ENCODE measurements at places on chromosomes 16 and 17.

DNA sequence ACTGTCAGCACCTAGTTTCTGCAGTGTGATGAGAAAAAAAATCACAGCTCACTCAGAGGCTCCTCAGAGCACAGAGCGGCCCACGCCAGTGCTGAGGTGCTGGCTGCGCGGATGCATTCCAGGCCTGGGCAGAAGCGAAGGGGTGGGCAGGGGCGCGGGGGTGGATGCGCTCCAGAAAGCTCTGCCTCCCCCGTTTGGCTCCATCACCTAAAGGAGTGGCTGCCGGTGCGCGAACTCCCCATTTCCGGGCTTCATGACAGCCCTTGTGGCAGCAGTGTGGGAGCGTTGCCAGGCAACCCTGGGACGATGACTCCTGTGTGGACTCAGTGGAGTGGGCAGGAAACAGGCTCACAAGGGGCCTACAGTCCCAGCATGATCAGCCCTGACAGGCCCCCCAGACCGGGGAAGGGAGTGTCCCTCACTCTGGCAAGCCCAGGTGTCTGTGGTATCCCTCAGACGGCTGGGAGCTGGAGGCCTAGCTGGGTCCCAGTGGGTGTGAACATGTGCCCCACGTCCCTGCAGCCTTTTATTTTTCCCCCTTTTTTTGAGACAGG is 32.8 kb upstream of the NUDT16L1 start:
- peak; percentile 72 for DNase-seq

GRCh38 chr17:30358055-30358760 is 20.5 kb upstream of the CPD start:
- DNase-seq, result no peak

GRCh38 chr17:77425791-77426641 is 285.2 kb downstream of the SEC14L1 start:
- no peak for DNase-seq

DNA sequence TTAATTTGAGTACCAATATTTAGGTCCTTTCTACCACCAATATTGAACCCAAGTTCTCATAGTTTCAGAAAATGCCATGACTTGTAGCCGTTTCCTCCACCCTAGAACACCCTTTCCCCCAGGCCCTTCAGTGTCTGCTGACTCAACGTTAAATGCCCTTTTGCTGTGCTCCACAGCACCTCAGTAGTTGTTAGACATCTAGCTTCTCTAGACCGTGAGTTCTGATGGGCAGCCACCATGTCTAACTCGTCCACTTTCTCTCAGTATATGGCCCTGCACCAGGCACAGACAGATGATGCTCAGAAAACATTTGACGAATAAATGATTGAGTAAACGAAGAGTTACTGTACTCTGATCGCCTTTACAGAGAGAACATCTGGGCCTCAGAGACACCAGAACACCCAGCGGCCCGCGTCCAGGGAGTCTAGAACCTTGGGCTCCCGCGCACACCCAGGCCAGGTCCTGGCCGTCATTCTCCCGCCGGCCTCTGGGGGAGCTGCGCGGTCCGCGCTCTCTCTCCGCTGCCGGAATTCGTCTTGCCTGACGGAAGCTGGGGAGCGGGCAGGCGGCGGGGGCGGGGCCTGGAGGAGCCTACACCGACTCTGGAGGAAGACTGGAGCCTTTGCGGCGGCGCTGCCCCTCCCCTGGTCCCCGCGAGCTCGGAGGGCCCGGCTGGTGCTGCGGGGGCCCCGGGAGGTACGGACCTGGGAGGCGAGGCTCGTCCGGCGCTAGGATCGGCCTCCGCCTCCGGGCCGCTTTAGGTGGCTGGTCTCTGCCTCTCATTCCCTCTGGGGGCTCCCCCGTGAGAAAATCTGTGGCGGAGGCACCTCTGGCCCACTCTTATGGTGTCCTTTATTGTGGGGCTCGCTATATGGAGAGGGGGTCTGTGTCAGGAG is at the start of gene NKIRAS2:
NKIRAS2 (plus strand) TSS at position 582 of the 896 bp plus-strand sequence. CDS start 1,488 bp downstream, outside the sequence.
- DNase-seq, result peak; percentile 95

GRCh38 chr16:77868478-77868877 is 80.1 kb downstream of the VAT1L start:
- no peak for DNase-seq

DNA sequence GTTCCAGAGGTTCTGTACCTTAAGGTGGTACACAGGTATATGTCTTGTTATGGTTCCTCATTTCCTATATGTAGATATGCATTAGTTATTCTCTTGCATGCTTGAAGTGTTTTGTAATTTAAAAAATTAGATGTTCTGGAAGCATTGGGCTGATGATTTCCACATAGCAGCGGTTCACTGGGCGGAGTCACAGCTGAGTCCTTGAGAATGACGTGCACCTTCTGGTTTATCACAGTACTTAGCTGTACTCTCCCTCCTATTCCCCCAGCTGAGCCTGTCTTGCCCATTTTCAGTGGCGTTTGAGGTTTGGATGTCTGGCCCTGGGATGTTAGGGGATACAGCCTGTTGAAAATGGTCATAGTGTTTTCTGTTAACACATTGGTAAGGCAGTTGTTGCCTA is 327.1 kb downstream of the SNX29 start:
- no peak for DNase-seq

- DNase-seq, result no peak
Observed at GRCh38 chr17:77692571-77693161, 265.8 kb upstream of the TNRC6C start.

- DNase-seq, result no peak
Observed at GRCh38 chr17:81734405-81735263, 22.6 kb downstream of the SLC25A10 start.

GRCh38 chr17:65261152-65261551 is 124.0 kb downstream of the RGS9 start:
- no peak for DNase-seq

DNA sequence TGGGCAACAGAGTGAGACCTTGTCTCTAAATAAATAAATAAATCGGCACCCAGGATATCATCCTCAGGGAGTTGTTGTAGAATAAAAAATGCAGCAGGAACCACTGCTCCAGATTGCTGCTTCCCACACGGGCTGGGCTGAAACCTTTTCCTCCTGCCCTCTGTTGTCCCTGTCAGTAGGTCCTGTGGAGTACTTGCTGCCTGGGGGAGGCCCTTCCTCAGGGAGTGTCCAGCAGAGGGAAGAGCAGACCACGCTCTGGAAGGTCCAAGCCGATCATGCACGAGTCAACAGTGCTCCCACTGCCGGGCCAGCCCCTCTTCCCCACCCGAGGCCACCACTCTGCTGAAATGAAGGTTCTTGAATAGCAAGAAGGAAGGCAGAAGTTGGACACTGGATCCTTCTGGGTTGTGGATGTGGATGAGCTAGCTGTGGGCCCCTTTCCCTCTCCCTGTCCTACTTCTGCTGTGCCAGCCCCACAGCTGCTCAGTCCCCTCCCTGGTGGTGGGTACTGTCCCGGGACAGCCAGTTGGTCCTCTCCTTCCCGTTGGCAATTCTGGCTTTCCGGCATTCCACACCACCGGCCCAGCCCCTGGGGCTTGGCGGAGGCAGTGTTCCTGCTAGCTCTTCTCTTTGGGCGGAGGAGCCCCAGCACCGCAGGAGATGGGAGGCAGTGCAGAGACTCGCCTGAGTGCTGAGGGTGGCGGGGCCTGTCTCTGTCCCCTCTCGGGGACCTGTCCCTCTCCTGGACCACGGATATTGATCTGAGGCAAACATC is 10.8 kb downstream of the CDK5R1 start:
- peak; percentile 70 for DNase-seq

DNA sequence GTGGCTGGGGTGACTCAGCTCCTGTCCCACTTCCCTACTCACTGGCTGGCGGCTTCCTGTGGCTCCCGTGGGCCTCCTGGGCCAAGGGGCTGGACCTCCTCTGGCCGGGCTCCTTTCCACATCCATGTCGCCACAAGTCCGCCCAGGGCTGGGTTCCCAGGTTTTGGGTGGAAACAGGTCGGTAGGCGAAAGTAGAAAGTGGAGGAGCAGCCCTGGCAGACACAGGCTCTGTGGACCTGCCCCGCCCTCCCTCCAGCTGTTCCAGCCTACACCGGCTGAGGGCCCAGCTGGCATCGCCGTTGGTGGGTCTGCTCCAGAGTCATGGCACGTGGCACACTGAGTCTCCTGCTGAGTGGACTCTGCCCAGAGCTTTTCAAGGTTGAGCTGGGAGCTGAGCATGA is 28.7 kb downstream of the GSE1 start:
- DNase-seq, result peak; percentile 86

GRCh38 chr17:40015998-40016985 is 1.1 kb downstream of the CSF3 start:
- no peak for DNase-seq

DNA sequence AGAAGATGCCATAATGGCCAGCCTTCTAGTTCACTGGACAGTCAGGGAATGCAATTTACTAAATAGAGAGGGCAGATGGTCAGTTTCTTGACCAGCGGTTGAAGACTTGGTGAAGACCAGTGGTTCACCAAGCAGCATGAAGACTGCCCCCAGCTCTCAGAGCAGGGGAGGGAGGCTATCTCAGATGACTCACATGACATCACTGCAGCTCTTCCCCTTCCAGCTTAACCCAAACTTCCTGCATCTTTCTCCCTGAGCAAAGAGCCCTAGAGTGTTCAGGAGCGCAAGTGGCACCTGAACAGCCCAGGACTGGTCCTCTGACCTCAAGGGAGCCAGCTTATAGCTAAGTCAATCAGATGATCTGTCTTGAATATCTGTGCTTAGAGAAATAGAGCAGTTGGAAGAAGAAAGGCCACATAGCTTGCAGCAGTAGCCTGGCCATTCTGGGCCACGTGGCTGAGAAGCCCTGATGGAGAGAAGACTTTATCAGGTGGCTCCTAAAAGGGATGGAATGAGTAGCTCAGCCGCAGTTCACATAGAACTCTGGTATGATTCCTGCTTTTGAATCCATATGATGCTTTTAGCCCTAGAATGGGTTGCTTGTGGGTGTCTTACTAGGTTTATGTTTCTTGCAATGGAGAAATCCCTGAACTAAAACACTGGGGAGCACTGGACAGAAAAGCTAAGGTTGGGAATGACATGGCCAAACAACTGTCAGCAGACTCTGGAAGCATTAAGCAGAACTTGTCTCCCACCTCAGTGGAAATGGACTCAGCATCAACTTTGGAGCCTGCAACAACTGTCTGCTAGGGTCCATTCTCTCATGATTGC is 392.1 kb upstream of the CCL2 start:
- no peak for DNase-seq

DNA sequence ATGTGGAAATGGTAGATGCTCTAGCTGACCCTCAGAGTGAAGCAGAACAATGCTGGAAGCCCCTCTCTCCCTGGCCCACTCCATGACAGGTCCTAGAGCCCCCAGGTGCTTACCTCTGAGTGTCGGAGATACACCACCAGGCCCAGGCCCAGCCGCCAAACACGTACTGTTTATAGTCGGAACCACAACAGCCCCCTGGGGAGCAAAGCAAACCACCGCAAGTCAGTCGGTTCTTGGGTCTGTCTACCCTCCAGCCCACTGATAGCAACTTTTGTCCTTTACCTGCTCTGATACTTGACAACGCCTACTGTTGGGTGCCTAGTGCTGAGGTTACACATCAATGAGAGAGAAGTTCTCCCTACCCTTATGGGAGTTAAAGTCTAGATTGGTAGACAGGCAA is 8.7 kb downstream of the FLOT2 start:
- DNase-seq, result no peak

DNA sequence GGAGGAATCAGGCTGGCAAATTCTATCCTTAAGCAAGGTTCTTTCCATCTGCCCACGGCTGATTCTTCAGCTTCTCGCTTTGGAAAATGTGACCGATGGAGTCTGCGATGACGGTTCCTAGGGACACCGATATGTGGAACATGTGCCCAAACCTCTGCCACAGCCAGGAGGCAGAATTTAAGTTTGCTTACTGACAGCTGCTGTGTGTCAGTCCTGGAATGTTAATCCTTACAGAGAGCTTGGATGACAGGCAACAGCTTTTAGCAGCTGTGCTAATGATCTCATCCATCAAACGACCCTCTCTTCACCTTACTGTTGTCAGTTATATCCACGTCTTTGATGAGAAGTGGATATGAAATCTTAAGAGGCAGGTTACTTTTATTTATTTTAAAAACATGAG is 11.4 kb upstream of the MYH13 start:
- peak; percentile 97 for DNase-seq

DNA sequence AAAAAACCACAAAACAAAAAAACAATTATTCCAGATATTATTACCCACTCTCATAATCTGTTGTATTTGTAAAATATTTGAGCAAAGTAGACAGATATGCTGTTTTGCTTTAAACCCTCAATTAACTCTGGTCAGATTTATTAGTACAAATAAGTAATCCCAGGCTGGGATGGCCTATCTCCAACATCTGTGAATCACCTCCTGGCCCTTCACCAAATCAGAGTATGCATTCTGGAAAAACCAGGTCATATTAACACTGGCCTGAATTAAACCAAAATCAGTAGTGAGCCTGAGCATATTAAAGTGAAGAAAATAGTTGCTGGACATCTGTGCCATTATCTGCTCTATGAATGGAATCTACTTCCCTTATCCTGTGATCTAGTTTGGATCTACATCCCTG is 41.0 kb downstream of the STAT3 start:
- peak; percentile 30 for DNase-seq

- no peak for DNase-seq
Observed at GRCh38 chr17:3968886-3969524, 4.8 kb upstream of the ATP2A3 start.

DNA sequence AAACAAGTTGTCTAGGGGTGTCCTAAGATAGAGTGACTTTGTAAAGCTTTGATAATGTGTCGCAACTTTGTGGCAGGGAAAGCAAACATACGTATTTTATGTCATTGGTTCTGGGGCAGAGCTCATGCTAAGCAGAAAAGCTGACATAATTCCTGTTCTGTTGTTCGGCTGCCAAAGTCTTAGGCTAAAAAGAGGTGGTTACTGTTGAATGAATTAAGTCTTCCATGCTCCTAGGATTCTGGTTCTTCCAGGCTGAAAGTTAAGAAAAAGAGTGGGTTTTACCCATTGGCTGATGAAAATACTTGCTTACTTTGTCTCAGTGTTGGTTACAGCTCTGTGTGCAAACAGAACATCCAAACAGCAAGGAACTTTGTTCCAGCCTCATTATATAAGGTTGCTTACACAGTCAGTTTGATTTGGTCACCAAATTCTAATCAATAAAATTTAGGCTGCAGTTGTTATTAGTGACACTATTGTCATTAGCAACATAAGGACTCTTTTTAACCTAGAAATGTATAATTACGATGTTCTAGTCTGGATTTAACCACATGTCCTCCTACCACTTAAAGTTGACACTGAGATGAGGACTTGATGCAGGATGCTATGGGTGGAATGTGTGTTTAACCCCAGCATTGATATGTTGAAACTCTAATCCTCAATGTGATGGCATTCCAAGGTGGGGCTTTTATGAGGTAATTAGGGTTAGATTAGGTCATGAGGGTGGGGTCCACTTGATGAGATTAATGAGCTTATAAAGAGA is 114.0 kb upstream of the GOT2 start:
- peak; percentile 32 for DNase-seq
